ENCODE measurements at places on chromosomes 1 and 21.
A peak's percentile ranks its signal among the peaks of the same experiment; 100 is the strongest.

- no peak for DNase-seq
Measured at GRCh38 chr1:84665703-84666317, 24.5 kb downstream of the SSX2IP start.

GRCh38 chr1:246689409-246690008, 34.7 kb upstream of the SCCPDH start:
- peak; percentile 81 for DNase-seq

GRCh38 chr1:20080441-20081352, 10.7 kb downstream of the PLA2G5 start:
- no peak for DNase-seq

- no peak for DNase-seq
Measured at GRCh38 chr1:70542856-70543255, 131.8 kb downstream of the CTH start.

GRCh38 chr1:213982672-213983492, 4.9 kb upstream of the PROX1 start:
- DNase-seq = no peak

DNA sequence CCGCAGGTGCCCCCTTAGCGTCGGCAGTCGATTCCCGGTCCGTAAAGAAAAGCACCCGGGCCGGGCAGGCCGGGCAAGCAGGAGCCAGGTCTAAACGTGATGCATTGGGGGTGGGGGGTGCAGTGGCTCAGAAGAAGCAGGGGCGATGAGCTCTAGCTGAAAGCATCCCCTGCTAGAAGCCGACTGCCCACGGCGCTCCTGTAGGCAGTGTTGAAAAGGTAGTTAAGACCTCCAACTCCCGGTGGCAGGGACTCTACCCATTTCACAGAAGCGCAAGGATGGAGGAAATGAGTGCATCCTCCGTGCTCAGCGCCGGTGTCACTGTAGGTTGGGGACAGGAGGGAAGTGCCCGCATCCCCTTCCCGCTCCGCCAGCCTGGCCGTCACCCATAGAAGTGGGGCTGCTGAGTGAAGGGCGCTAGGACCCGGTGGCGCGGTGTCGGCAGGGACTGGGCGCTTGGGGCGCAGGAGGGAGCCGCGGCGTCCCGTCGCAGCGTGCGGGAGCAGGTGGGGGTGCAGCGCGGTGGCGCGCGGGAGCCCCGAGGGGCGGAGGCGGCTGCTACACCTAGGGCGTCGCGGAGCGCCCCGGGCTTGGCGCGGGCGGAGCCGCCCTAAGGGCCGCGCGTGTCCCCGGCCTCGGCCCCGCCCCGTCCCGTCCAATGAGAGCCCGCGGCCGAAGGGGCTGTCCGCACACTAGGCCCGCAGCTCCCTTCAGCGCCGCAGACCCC, at the start of gene WNT2B:
TSS of gene WNT2B (plus strand) at position 688 of the 727 bp plus-strand sequence. CDS start 298 bp downstream, outside the sequence.
- no peak for DNase-seq

DNA sequence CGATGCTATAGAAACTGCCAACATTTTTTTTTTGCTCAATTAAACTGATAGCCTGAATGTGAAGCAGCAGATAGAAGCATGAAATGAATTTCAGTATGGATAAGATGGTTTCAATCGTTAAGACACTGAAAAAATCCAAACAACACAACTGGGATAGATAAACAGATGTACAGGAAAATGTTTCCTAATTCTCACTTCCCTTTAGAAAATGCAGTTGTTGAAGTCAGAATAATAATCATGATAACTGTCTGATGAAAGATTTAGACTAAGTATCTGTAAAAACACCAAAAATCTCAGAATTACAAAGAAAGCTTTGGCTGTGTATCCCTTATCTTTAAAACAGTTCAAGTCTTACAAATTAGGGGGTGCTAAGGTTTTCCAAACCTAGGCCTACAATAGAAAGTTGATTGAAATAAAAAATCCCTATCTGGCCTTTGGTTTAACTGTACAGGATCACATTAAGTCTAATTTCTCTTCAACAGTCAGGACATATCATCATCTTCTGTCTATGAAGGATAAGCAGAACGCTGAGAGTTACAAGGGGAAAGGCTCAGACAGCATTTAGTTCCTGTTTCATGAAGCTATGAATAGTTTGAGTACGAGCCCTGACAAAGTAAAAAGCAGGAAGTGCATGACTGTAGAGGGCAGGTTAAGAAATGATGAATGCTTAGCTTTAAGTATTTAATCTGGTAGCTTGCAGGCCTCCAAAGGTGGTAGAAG, 203.2 kb downstream of the APP start:
- DNase-seq = peak; percentile 67

DNA sequence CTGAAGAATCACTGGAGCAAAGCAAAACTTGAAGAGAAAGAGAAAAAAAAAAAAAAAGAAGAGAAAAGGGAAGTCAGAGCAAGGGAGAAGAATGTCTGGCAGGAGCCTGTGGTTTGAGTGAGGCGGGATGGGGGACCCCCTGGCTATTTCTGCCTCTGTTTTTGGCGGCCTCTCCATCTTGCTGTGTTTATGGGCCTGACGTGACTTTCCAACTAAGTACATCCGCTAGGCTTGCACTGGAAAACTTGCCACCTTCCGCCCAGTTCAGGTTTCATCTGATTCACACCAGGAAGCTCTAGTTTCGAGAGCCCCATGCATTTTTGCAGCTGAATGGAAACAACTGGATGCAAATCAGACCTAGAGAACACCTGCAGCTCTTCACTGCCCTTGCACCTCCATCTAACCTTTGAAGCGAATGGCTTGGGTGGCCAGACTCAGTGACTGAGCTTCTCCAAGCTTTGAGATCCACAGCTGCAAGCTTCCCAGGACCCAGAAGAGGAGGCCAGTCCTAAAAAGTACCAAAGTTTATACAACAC, 28.0 kb downstream of the TBX15 start:
- DNase-seq = no peak

- DNase-seq = no peak
Measured at GRCh38 chr1:198909973-198910372, 271.1 kb downstream of the PTPRC start.

DNA sequence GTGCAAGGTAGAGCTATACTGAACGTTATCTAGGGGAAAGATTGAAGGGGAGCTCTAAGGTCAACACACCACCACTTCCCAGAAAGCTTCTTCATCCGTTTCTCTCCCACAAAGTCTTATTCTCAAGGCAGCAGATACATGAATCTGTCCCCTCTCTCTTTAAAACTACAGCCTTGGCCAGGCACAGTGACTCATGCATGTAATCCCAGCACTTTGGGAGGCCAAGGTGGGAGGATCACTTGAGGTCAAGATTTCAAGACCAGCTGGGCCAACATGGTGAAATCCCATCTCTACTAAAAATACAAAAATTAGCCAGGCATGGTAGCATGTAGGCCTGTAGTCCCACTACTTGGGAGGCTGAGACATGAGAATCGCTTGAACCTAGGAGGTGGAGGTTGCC, 8.1 kb downstream of the CYP4X1 start:
- no peak for DNase-seq

DNA sequence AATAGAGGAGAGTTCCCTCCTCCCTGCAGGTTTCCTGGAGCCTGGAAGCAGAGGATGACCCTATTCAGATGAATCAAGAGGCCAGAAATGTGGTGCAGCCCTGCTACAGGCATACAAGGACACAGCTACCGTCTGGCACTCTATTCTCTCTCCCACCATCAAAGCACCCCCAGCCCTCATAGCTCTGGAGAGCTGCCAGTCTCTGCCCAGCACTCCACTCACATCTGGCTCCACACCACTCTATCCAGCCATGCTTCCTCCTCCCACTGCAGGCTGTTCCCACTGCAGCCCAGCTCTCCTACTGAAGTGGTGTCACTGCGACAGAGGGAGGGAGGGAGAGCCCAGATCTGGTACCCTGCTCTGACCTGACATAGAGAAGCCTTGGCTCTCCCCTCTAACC, 18.4 kb downstream of the SYT2 start:
- DNase-seq = no peak

- no peak for DNase-seq
Measured at GRCh38 chr1:245195398-245195797, 40.6 kb downstream of the KIF26B start.

DNA sequence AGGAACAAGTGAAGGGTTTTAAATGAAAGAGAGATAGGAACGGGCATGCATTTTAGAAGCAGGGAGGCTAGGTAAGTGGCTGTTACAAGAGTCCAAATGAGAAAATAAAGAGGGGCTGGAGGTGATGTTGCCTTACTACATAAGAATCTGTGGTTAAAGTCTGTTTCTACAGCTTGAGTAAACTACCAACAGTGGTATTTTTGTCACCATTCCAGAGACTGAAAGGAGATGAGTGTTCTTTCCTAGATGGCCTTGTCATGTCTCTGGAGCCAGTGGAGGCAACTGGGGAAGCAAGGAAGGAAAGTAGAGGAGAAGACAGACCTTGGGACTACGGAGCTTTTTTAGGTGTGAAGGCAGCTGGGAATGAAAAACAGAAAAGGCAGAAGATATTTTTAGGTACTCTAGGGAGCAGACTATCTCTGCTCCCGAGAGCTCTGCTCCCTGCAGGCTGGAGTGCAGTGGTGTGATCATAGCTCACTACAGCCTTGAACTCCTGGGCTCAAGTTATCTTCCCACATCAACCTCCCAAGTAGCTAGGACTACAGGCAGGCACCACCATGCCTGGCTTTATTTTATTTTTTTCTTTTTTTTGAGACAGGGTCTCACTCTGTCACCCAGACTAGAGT, 12.2 kb downstream of the HDAC1 start:
- DNase-seq = no peak

DNA sequence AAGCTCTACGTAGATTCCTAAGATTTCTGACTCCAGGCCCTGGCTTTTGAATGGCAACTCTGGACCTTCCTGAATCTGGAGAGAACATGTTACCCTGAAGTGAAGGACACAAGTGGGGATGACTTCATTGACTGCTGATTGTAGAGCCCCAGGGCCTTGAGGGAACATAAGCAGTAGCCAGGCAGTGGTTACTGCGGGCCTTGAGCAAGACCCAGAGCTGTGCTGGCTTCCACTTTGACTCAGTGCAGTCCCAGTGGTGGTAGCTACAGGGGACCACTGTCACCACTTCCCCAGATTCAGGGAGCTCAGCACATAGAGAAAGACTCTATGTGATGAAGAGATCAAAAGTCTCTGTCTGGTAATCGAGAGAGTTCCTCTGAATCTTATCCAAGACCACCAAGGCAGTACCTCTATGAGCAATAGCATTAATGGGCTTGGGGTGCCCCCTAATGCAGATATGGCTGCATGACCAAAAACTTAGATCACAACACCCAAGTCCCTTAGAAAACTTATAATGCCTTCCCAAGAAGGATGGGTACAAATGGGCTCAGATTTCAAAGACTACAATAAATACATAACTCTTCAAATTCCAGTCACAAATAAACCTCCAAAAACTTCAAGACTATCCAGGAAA, 1278.3 kb downstream of the AMY1C start:
- DNase-seq = no peak

DNA sequence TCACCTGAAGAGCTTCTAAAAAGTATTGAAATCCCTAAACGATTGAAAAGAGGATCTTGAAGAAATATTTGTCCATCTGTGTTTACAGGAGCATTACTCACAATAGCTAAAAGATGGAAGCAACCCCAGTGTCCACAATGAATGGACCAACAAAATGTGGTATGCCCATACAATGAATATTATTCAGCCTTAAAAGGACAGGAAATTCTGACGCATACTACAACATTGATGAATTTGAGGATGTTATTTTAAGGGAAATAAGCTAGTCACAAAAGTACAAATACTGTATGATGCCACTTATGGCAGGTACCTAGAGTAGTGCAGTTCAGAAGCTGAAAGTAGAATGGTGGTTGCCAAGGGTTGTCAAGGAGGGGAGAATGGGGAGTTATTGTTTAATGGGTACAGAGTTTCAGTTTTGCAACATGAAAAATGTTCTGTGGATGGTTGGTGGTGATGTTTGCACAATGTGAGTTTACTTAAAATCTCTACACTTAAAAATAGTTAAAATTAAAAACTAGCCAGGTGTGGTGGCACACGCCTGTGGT, 37.1 kb upstream of the GADD45A start:
- no peak for DNase-seq

GRCh38 chr1:76938304-76938703, 71.0 kb downstream of the ST6GALNAC5 start:
- no peak for DNase-seq

DNA sequence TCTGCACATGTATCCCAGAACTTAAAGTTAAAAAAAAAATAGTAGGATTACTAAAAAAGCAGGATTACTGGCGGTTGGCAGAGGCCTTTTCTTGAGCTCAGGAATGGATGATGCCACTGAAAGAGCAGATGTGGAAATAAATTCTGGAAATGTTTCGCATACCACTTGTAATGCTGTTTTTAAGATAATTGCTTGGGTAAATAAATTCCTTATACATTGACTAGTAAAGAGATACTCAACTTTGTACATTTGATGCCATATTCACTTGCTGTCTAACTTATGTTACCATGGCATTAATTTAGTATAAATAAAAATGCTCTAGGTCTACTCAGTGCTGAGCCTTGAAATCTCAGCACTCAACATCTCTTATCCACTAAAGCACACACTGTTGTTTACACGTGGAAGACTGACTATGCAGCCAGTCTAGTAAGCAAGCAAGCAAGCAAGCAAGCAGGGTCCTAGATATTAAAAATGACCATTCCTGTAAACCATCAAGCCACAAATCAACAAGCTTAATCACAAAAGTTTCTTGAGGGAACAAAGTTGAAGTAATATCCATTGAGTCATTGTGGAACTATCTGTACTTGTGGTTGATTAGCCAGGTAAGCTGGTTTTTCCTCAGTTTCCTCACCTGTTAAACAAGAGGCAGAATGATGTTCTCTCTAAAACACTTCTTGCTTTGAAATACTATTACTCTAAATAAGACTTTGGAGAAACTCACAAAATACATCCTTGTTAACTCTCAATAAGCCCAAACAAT, 1.7 kb upstream of the RASAL2 start:
- DNase-seq = no peak

- no peak for DNase-seq
Measured at GRCh38 chr21:32380940-32381339, 11.9 kb downstream of the URB1 start.

DNA sequence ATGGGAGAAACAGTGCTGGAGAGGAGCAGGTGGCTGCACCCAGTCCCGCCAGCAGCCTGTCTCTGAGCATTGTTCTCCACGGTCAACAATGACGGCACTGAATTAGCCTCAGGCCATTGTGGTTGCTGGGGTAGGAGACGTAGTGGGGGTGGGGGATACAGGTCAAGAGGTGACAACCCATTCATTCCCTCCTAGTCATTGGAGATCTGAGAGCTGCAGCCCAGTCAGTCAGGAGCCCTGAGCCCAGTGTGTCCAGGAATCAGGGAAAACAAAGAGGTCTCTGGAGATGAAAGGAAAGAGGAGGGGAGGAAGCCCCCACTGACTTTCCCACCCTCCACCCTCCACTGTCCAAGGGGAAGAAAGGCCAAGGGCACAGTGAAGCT, 15.3 kb downstream of the SMIM12 start:
- DNase-seq = no peak

GRCh38 chr1:10696977-10697376, 99.5 kb downstream of the CASZ1 start:
- no peak for DNase-seq

- DNase-seq = no peak
Measured at GRCh38 chr1:111599781-111600693, 19.6 kb upstream of the RAP1A start.

DNA sequence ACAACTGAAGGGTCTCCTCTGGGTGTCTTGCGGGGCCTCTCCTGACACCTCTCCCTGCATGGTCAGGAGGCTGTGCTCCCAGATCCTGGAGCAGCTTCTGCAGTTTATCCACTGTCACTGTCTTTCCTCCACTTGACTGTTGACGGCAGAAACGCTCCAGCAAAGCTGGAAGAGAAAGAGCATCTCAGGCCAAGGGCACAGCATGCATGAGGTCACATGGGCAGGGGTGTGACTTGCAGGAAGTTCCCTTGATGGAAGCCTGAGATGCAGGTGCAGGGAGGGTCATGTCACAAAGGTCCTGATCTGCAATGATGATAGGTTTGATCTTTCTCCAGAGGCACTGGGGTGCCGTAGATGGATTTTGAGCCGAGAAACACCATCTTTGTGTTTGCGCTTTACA, 23.3 kb downstream of the SLC44A3 start:
- no peak for DNase-seq
